ENCODE measurements at places on chromosomes 5 and 9.

DNA sequence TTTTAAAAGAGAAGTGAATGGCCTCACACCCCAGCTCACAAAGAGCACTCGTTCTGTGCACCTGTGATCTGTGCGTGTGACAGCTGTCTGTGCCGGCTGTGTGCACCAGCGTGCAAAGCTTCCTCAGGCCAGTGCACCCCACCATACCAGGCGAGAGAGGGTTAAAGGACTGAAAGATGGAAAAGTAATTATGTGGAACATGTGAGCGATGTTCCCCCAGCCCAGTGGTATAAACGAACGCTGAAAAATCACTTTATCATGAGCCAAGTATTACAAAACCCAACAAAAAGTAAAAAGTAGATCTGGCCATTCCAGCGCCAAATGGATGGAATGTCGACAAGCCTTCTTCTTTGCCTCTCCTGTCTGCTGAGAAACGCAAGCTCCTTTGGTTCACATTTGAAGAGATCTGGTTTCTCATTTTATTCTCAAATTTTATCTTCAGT, 53.7 kb downstream of the IPPK start:
- no peak for ATAC-seq

GRCh38 chr5:164893071-164893470, 1387.7 kb downstream of the MAT2B start:
- no peak for ATAC-seq

GRCh38 chr5:114418176-114419066, 56.6 kb downstream of the KCNN2 start:
- ATAC-seq: no peak

DNA sequence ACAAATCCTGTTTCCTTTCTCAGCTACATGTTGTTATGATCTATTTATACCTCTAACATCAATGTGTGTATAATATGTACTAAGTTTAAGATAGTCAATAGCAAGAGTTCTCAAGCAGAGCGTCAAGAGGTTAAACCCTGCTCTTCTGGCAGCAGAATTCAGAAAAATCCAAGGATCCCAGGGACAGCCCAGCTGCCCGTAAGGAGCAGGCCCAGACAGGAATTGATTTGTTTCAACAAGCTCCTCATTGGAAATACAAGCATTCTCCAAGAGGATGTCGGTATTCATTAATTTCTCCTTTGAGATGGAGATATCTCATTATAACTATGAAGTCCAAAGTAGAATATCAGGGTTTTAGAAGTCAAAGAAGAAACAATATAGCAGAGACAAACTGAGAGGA, 14.9 kb downstream of the EFNA5 start:
- ATAC-seq: no peak

- no peak for ATAC-seq
These were observed 10.4 kb upstream of the CEL start for GRCh38 chr9:133051281-133051900.

GRCh38 chr5:92977846-92978540, 603.0 kb downstream of the NR2F1-AS1 start:
- no peak for ATAC-seq

DNA sequence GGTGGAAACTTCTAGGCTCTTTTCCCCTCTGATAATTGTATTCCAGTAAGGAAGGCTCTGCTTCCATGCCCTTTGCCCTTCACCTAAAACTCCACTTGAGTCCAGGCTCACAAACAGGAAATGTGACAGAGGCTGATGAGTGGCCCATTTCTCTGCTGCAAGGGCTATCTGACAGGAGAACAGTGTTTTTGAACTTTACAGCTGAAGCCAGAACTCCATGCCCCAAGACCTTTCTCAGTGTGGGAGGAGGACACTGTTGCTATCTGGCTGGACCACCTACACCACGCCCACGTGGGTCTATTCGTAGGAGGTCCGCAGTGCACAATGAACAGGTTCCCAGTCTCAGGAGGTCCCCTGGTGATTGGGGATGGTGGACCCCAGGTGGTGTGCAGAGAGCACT, 13.6 kb downstream of the GGTA1 start:
- ATAC-seq: no peak

- ATAC-seq: no peak
These were observed 20.2 kb downstream of the GRAMD2B start for GRCh38 chr5:126443374-126443851.

GRCh38 chr9:116471093-116471906, 215.8 kb upstream of the TRIM32 start:
- ATAC-seq: peak; percentile 62

- ATAC-seq: no peak
These were observed 129.4 kb downstream of the ZSWIM6 start for GRCh38 chr5:61461417-61461816.

GRCh38 chr9:87109851-87110250, 162.5 kb upstream of the GAS1 start:
- no peak for ATAC-seq

GRCh38 chr5:153584126-153584959, 93.9 kb downstream of the GRIA1 start:
- ATAC-seq: no peak

DNA sequence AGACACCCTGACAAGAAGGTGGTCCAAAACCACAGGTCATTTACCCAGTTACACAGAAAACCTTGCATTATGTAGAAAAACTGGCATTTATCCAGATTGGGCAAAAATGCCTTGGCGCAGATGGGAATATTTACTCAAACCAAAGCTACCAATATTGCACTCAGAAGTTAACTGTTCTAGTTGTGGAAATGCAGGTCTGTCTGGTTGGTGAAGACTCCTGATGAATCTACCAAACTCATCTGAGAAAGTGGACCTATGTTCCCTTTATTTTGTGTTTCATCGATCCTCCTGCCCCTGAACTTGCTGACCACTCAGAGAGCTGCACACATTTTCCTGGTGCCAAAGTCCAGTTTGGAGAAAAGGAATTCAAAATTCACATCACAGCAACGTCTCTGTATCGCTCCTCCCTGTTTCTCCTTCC, 85.2 kb upstream of the ALDH1A1 start:
- ATAC-seq: no peak

DNA sequence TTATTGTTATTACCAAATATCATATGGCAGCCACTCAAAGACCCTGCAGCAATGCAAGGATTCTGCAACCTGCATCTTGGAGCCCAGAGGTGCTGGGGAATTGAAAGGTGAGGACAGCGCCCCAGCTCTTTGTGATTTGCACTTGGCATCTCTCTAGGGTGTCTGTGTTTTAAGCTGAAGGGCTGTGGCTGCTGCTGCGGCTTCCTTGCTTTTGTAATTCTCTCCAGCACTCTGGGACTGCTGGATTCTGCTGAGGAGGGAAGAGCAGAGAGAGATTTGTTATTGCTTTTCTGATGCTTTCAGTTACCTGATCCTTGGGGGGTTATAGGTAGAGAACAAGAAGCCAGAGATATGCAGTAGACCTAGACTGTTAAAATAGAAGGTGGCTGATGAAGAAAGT, 562.4 kb downstream of the EBF1 start:
- ATAC-seq: no peak

- ATAC-seq: no peak
These were observed 51.0 kb upstream of the APC start for GRCh38 chr5:112686675-112687074.

GRCh38 chr5:179833056-179833708, 12.5 kb downstream of the SQSTM1 start:
- ATAC-seq: no peak

- ATAC-seq: no peak
These were observed 70.2 kb upstream of the STXBP1 start for GRCh38 chr9:127541865-127542264.

GRCh38 chr9:4862506-4863250, 69.9 kb downstream of the RCL1 start:
- no peak for ATAC-seq

DNA sequence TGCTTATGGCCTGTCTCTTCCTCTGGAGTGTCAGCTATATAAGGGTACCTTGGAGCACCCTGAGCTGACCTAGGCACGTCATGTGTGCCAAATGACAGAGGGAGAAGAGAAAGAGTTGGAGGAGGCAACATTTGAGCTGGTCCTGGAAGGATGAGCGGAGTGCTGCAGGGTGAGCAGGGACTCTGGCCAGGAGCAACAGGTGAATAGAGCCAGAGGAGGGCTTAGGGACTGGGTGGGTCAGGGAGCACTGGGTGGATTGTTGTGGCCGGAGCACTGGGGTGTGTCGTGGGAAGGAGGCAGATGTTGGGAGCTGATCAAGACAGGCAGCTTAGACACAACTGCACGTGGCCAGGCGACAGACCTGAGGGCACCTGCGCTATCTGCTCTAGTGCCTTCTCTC, 43.6 kb downstream of the TSPAN17 start:
- no peak for ATAC-seq

- no peak for ATAC-seq
These were observed 5.6 kb downstream of the EDF1 start for GRCh38 chr9:136860529-136860928.

- ATAC-seq: no peak
These were observed 36.2 kb upstream of the UBAC1 start for GRCh38 chr9:135997090-135998015.

DNA sequence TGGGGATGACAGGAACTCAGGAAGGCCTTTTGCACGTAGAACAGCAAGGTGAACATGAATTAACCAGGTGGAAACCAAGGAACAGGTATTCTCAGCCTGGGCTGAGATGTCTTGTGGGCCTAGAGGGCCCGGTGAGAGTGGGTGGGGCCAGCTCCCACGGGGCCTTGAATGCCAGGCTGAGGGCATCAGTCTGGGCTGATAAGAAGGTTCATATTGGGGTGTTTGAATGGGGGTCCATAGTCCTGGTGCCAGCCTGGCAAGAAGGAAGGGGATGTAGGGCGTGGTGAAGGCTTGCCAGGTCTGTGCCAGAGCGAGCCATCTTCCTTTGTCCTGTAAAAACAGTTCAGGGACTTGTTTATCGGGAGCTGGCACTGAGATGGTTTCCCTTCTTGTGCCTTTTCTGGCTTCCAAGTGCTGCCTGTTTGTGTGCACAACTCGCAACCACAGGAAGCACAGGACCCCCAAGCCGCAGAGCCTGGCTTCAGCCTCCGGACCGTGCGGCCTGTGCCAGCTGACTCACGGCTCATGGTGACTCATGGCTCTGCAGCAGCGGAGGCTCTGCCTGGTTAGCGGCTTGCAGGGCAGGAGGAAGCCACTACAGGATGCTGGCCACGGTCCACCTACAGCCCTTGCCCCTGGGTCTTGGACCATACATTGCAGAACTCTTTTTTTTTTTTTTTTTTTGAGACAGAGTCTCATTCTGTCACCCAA, 2.4 kb downstream of the CARD19 start:
- ATAC-seq: peak; percentile 81

GRCh38 chr5:63629951-63630630, 332.2 kb downstream of the HTR1A start:
- ATAC-seq: no peak

DNA sequence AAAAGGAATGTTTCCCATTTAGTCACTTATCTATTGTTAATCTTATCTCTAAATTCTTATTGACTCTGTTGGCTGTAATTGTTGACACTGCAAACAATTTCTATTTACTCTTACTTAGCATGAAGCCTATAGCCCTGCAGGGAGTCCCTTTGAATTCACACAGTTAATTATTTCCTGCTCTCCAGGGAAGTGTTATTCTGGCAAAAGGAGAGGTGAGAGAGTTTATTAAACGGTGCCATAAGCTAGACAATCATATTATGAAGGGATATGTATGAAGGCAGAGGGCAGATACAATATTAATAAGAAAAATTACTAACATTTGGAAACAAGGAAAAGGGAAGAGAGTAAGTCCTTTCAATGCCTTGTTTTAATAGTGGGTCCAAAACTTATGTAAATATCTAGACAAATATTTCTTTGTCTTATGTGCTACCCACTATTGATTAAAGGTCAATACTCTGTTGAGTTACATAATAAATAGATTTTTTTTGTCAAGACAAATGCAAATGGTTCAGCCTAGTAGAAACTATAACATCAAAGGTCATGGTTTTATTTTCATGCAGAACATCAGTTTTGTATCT, 107.1 kb downstream of the CDH18 start:
- ATAC-seq: no peak

DNA sequence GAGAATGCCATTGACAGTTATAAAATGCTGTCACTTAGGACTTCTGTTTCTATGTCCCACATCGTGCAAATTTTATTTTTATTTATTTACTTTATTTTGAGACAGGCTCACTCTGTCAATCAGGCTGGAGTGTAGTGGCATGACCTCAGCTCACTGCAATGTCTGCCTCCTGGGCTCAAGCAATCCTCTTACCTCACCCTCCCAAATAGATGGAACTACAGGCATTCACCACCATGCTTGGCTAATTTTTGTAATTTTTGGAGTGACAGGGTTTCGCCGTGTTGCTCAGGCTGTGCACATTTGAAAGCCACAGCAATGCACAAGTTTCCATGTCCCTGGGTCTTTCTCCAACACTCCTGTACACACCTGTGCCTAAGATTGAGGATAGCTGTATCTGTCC, 51.8 kb downstream of the ADAMTS16 start:
- no peak for ATAC-seq

DNA sequence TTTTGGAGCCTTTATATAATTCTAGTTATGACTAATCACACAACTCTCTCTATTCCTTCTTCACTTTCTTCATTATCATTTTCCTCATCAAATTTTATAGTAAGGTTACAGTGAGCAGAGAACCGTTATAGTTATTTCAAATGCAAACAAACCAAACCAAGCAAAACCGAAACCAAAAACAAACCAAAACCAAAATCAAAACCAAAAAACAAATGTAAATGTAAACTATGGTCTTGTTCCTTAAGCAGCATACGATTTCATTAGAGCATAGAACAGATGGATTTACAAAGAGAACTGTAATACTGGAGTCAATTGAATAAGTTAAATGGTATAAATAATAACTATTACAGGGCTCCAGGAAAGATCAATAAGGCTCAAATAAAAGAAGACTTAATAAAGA, 447.1 kb downstream of the LRRC70 start:
- ATAC-seq: no peak

DNA sequence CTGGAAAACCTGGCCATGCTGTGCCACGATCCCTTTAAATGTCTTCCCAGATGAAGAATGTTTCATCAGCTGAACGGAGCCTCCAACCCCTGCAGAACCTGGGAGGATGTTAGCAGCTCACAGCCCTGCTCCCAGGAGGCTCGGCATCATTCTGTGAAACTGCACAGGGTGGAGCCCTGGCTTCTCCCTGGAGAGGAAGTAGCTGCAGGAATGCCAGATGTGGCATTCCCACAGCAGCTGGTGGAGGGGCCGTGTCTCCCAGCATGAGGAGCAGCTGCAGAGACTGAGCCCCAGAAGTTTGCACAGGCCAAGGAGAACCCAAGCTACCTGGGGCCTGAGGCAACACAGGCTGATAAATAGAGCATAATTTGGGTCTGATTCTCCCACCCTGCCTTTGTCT, 165.8 kb upstream of the MAP3K1 start:
- ATAC-seq: peak; percentile 21

- no peak for ATAC-seq
These were observed 183.0 kb downstream of the RGS3 start for GRCh38 chr9:113646491-113646890.

GRCh38 chr9:121098567-121099198, 23.9 kb downstream of the CNTRL start:
- ATAC-seq: no peak

DNA sequence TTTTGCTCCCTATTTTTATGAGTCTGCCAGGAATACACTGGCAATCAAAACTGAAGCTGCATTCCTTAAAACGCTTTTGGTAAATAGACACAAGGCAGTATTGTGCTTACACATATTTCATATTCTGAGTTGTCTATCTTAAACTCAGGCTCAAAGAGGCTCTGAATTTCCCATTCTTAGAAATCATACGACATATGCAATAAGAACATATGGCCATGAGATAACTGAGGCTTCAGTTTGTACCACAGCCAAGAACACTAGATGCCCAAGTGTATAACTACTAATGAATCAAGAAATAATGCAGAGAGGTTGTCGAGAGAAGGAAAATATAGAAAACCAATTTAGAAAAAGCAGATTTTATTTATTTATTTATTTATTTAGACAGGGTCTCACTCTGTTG, 357.4 kb downstream of the NDUFS4 start:
- ATAC-seq: peak; percentile 26

Data from SK-N-SH treated with all-trans-retinoic acid at 6 μM for 48 hours (cell line).